CD4-positive, alpha-beta T cell treated with Interleukin-1 beta for 1 hour (primary cell): ENCODE measurements at places on chromosomes 16 and 17.

DNA sequence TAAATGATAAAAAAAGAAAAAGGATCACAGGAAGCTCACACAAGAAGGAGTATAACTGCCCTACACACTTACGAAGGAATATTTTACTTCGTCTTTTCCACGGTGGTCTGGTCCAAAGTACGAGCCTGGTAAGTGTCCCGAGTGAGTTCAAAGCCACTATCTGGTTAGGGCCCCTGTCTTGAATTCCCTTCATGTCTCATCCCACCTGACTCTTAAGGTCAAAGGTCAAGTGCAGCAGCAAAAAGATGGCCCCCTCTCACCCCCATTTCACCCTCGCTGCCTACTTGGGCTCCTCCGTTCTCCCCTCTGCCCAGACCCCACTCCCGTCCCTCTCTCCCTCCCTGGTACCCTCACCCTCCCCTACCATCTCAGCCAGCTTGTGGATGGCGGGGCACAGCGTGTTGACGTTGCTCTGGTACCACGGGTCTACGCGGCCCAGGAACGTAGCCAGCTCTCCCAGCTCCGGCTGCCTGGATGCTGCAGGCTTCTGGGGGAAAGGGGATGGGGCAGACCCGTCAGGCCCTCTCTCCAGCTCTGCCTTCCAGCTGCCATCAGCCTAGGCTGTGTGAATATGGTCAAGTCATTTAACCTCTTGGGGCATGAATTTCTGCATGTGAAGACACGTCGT, 27.8 kb upstream of the MFSD6L start:
- no peak for DNase-seq

DNA sequence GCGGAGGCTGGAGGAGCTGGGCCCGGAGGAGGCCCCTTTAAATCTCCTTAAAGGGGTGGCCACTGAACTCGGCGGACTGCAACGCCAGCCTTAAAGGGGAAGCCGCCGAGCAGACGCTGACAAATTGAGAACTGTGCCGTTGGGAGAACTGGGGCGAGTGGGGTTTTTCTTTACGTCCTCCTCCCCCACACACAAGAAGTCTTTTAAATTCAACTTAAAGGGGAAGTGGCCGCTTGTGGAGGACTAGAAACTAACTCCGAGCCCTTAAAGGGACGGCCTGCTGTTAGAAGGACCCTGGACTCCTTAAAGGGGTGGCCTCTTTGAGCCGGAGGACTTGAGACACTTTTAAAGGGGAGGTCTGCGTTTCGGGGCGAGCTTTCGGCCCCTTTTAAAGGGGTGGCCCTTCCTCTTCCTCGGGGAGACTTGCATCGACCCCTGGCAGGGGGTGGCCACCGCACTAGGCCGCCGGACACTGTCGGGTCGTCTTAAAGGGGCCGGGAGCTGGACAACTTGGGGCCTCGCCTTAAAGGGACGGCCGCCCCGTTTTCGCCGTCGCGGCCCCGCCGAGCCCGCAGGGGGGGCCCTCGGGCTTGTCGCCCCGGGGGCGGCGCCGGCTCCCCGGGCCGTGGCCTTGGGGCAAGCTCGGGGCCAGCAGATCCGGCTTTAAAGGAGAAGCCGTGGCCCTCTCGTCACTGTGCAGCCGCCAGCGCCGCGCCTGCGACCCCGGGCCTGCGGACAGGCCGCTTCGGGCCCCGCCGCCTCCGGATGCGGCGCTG, 688 bp downstream of the FBRS start:
- DNase-seq, result no peak

- no peak for DNase-seq
Observed at GRCh38 chr17:68301438-68301959, 10.2 kb downstream of the ARSG start.

DNA sequence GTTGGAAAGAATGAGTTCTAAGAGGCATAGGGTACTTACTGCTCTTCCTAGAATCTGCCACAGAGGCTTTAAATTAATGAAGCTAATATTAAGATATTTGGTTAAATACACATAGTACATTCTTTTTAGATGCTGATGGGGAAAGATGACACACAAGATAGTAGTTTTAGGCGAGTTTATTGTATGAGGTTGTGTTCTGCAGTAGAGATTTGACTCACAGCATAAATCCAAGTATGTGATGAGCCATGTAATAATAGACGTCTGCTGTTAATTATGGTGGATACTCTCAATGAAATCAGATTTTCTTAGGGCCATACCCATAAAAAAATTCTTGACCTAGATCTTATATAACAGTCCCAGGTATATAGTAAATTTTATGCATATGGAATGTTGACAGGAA, 8.0 kb downstream of the TNRC6C start:
- no peak for DNase-seq

- no peak for DNase-seq
Observed at GRCh38 chr16:78324649-78325285, 225.3 kb downstream of the WWOX start.

- DNase-seq, result no peak
Observed at GRCh38 chr16:11057711-11058345, 113.5 kb downstream of the CLEC16A start.

DNA sequence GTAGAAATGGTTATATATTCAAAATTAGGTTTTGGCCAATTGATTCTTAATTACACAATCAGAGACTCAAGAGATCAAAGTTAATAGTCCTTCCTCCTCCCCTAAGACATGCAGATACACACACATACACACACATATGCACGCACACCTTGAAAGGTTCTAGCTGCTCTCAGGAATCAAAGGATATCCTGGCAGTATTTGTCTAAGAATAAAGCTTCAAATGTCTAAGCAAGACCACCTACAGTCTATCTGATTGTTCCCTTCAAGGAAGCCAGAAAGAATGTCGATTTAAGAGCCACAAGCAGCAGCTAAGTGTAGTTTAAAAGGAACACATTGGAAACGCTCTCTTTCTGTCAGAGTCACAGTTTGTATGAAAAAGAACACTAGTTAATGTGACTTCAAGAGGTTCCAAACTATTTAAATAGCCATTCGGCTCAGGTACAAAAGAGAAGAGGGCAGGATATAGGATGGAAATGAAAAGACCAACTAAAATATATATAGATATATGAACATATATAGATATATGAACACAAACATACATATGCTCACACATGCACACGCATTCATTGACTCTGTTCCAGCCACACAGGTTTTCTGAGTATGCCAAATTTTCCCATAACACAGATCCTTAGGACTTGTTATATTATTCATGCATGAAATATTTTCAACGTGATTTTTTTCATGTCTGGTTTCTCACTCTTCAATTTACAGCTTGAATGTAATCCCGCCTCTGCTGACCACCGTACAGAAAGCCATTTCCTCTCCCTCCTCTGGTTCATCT, 79.0 kb downstream of the CDH8 start:
- DNase-seq, result no peak

- no peak for DNase-seq
Observed at GRCh38 chr16:78775161-78775561, 675.7 kb downstream of the WWOX start.

- DNase-seq, result peak; percentile 22
Observed at GRCh38 chr17:42937712-42938596, 26.3 kb downstream of the AARSD1 start.

DNA sequence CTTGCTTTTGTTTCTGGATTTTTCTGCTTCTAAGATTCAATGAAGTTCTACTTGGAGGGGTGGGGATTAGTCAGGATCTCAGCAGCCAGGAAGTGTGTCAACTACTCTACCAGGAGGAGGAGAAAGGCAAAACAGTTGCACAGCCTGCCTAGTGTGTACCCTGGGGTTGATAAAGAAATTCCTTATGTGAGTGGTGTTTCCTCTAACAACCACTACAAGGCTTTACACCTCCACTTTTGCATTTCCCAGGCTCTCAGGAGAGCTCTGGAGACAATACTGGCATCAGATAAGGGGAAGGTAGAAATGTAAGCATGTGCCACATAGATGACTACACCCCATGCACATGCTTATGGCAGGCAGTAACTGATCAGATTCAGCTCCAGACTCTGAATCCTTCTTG, 174.6 kb downstream of the TOX3 start:
- no peak for DNase-seq

- DNase-seq, result no peak
Observed at GRCh38 chr16:84884246-84884595, 64.4 kb downstream of the CRISPLD2 start.

DNA sequence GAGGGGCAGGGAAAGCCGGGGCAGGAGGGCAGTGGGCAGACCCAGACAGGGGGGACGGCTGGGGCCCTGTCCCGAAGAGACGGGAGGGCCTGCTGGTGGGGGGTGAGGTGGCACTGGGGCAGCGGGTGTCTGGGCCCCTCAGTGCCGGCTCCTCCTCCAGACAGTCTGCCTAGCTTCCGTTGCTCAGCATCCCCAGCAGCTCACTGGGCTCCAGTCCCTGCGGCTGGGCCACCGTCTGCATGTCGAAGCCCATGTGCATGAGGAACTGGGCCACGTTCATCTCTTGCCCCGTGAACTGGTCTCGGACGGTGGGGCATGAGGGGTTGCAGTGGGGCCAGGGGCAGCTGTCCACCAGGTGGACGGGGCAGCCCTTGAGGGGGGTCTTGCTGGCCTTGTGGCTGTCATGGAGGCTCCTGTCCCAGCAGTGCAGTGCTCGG, 5.8 kb upstream of the MYADML2 start:
- no peak for DNase-seq

- DNase-seq, result no peak
Observed at GRCh38 chr17:9226794-9227135, 205.5 kb downstream of the NTN1 start.

DNA sequence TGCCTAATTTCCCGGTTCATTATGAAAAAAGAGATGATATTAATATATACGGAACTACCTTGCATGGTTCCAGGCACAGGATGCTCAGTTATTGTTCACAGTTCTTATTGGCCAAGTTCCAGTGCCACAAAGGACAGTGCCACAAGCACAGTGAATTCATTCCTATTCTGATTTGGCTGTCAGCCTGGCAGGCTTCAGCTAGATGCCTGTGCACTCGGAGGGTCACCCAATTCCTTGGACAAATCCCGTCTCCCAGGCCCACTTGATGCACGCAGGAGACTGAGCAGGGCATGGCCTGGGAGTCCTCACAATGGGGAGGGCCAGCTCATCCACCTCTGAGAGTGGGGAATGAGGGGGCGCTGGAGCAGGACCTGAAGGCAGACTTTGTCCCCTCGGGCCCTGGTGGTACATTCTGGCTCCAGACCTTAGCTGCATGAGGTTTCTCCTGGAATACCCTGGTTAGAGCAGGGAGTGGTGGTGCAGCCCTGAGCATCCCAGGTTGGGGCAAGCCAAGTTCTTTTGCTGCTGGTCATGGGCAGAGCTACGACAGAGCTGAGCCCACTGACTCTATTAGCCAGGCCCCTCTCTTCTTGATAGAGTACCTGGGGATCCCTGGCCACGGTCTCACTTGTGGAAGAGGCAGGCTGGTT, 41.4 kb downstream of the MIS12 start:
- no peak for DNase-seq
